ENCODE measurements at places on chromosomes 16 and 17. TPM values are rescaled to one million over a fixed set of nuclear protein-coding genes. Genes with fewer than 3 reads are reported as not detected.

- DNase-seq = no peak
- H3K36me3 ChIP-seq = no peaks in the 10 kb centered on the region
- H3K4me3 ChIP-seq = no peak overlapping the region
Measured at GRCh38 chr17:33055171-33055611, 63.5 kb downstream of the SPACA3 start.

- H3K27me3 ChIP-seq = no peaks in the 10 kb centered on the region
- H3K36me3 ChIP-seq = no peaks in the 10 kb centered on the region
- DNase-seq = no peak
Measured at GRCh38 chr17:77160091-77160874, 19.5 kb downstream of the SEC14L1 start.

DNA sequence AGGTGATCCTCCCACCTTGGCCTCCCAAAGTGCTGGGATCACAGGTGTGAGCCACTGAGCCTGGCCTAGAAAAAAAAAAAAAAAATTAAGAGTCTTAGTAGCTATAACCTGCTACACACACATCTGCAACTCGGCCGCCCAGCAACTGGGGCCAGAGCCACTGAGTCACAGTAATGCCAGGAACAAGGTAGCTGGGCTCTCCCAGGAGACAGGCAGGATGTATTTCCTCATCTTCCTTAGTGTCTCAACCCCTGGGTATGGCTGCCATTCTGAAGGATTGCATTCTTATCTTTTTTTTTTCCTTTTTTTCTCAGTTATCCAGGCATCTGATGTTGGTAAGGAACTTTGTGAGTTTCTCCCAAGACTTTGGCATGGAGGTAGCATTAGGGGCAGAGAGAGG is 7.1 kb upstream of the PSMD3 start:
- no peak for DNase-seq
- no peak overlapping the region for H3K27ac ChIP-seq
- H3K4me1 ChIP-seq = no peaks in the 10 kb centered on the region
- no peak overlapping the region for H3K4me3 ChIP-seq

DHRS7C gene
- total RNA-seq = 13.6 TPM

DNA sequence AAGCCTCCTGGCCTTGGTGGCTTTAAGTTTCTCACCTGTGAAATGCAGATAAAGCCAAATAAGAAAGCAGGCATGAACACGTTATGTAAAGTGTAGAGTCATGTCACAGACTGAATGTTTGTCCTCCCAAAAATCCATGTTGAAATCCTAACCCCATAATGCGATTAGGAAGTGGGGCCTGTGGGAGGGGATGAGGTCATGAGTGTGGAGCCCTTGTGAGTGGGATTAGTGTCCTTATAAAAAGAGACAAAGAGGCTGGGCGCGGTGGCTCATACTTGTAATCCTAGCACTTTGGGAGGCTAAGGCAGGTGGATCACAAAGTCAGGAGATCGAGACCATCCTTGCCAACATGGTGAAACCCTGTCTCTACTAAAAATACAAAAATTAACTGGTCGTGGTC is 19.5 kb upstream of the C16orf78 start:
- H3K4me3 ChIP-seq = no peak overlapping the region
- H3K36me3 ChIP-seq = no peaks in the 10 kb centered on the region
- peaks cover 23% of the 10 kb centered on the region for H3K27me3 ChIP-seq
- peaks cover 5% of the 10 kb centered on the region for H3K4me1 ChIP-seq

ANKRD40CL gene
- not detected for total RNA-seq

- no peaks in the 10 kb centered on the region for H3K27me3 ChIP-seq
- H3K27ac ChIP-seq = no peak overlapping the region
- no peak for DNase-seq
- no peaks in the 10 kb centered on the region for H3K36me3 ChIP-seq
- H3K4me3 ChIP-seq = no peak overlapping the region
Measured at GRCh38 chr16:31270795-31271194, 11.0 kb downstream of the ITGAM start.

DNA sequence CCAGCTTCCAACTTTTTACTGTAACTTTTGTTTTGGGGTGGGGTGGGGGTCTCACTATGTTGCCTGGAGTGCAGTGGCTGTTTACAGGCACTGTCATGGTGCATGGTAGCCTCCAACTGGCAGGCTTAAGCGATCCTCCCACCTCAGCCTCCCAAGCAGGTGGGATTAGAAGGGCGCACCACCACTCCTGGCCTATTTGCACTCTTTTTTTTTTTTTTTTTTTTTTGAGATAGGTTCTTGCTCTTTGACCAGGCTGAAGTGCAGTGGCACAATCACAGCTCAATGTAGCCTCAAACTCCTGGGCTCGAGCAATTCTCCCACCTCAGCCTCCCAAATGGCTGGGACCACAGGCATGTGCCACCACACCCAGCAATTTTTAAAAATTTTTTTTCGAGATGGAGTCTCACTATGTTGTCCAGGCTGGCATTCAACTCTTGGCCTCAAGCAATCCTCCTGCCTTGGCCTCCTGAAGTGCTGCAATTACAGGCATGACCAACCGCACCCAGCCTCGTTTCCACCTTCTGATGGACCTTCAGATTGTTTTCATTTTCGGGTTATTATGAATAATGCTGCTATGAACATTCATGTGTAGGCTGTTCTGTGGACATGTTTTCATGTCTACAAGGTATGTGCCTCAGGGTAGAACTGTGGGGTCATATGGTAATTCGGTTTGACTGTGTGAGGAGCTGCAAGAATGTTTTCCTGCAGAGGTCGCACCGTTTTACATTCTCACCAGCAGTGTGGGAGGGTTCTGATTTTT is 10.9 kb downstream of the TRAP1 start:
- H3K27ac ChIP-seq = no peak overlapping the region
- no peaks in the 10 kb centered on the region for H3K36me3 ChIP-seq
- H3K4me3 ChIP-seq = no peak overlapping the region
- no peaks in the 10 kb centered on the region for H3K4me1 ChIP-seq
- no peaks in the 10 kb centered on the region for H3K27me3 ChIP-seq

GRCh38 chr17:38357486-38358123 is 6.0 kb downstream of the SOCS7 start:
- no peak for DNase-seq
- no peak overlapping the region for H3K4me3 ChIP-seq

GRCh38 chr17:82108038-82108437 is 10.0 kb upstream of the FASN start:
- H3K36me3 ChIP-seq = no peaks in the 10 kb centered on the region
- peaks cover 28% of the 10 kb centered on the region for H3K4me1 ChIP-seq
- no peak overlapping the region for H3K27ac ChIP-seq
- no peak overlapping the region for H3K4me3 ChIP-seq
